ENCODE measurements at places on chromosomes 16 and 17.

DNA sequence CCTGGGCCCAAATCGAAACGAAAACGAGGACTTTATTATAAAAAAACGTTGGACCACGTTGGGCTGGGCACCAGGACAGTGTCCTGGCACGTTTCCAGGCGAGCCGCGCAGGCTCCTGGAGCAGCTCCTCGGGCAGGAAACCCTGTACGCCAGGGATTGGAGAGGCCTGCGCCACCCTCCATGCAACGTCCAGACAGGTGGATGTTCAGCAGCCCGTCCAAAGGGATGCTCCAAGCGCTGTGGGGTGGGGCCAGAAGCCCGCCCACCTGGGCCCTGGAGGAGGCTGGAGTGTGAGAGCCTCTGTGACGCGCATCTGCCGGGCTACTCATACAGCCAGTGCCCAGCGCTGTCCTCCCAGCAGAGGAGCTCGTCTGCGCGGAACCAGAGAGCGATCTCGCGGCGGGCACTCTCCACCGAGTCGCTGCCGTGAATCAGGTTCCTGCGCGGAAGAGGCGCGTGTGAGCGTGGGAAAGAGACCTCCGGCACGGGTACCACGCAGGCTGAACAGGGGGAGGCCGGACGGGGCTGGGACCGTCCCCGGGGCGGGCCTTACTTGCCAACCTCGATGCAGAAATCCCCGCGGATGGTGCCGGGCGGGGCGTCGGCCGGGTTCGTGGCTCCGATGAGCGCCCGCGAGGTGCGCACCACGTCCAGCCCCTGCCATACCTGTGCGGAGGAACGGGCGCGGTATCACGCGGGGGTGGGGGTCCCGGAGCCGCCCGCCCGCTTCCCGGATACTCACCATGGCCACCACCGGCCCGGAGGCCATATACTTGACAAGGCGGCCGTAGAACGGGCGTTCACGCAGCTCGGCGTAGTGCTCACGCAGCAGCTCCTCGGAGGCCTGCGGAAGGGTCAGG lies 785 bp downstream of the NME3 start:
- DNase-seq = peak; percentile 55

DNA sequence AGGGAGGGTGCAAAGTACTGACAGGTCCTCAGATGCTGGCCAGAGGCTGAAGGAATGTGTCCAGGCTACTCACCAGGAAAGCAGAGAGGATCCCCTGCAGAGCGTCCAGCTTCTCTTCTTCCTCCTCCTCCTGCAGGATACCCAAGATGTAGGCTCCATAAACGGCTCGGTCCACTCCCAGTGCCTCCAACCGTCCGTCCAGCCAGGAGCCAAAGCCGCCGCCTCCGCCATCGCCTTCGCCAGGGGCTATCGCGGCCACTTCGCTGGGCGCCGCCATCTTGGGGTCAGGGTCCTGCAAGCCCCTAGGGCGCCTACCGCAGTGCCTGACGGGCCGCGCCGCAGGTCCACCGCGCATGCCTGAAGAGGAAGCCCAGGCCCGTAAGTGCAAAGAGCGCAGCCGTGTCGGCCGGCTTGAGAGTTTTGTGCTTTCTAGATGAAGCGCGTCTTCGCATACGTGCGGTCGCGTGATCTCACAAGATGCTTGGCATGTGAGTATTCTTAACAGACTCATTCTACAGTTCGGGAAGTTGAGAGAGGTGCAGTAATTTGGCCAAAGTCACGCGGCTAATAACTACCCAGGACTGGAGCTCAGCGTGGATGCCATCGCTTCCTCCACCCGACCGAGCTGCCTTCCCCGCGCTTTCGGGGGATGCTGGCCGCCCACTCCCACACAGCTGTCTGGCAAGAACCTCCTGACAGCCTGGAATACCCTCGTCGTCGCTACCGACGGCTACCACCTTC lies at the start of gene CCDC43:
Gene CCDC43 (minus strand): TSS at position 300 of the 741 bp plus-strand sequence. CDS start 23 bp downstream, at position 277.
- DNase-seq = peak; percentile 73

DNA sequence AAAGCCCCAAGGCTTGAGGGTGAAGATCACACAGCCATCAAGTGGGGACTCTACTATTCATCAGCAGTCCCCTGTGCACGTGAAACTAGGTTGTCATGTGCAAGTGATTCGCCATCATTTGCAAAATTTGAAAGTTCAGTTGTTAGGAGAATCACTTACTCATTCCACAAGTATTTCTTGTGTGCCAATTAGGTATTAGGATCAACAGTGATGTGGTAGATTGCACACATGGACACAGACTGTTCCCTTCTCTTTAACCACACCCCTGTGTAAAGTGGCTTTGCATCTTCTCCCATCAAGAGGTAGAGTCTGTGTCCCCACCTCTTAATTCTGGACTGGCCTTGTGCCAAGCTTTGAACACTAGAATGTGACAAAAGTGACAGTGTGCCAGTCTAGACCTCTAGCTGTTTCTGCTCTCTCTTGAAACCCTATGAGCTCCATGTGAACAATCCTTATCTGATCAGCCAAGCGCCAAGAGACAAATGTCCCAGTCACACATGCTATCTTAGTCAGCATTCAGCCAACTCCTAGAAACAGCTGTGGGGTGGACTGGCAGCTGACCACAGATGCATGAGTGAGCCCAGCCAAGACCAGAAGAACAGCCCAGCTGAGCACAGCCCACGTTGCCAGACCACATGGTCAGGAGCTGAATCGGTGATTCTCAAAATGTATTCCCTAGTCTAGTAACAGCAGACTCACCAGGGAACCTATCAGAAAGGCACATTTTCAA lies 31.5 kb upstream of the SHISA9 start:
- no peak for DNase-seq

DNA sequence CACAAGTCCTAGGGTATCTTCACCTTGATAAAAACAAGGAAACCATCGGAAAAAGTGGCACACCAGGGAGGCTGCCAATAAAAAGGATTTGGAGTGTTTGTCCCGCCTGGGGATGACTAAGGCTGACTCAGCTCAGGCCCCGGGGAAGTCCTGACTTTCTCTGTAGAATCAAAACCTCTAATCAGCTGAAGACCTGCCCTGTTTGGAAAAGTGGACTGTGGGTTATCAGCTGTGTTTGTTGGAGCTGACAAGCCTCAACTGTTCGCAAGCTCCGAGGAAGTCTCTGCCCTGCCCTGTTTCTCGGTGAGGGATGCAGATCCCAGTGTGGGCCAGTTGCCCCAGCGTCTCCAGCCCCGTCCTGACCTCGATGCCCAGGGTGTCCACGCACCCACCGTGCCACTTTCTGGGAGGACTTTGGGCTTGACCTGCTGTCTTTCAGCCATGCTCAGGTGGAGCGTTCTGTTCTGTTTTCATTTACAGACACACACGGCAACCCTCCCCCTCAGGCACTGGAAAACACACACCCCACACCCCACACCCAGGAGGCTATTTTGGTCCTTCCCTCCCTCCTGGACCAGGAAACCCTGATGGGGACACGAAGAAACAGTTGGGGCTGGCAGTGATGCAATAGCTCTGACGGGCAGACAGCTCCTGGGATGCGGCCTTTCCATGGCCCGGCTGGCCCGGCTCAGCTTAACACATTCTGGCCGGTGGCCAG lies 27.6 kb upstream of the PITPNA start:
- DNase-seq = no peak

DNA sequence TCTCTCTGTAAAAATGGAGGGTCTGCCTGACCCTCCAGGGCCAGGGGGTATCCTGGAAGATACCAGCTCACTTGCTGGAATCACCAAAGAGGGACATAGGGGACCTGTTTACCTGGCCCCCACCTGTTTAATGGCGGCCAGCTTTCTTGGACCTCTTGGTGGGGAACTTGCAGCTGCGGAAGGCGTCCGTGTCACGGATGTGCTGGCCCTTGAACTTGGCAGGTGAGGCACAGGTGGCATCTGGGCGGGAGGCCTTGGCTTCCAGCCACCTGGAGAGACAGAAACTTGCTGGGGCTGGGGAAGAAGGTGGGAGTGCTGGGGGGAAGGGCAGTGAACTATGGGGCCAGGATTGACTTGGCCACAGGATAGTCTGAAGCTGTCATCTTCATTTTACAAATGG lies 3.5 kb downstream of the CHAD start:
- DNase-seq = peak; percentile 21

GRCh38 chr16:3147046-3147756 lies 12.4 kb downstream of the ZNF213 start:
- no peak for DNase-seq

Measured in NCI-H1105 (cell line).